Stimulated activated CD8-positive, alpha-beta memory T cell treated with anti-CD3 and anti-CD28 coated beads, Interleukin-15, amount 100 ng/mL, for 4 hours (primary cell): ENCODE measurements at places on chromosomes 16 and 17.

- no peak for DNase-seq
Measured at GRCh38 chr16:82236875-82237274, 66.9 kb upstream of the MPHOSPH6 start.

DNA sequence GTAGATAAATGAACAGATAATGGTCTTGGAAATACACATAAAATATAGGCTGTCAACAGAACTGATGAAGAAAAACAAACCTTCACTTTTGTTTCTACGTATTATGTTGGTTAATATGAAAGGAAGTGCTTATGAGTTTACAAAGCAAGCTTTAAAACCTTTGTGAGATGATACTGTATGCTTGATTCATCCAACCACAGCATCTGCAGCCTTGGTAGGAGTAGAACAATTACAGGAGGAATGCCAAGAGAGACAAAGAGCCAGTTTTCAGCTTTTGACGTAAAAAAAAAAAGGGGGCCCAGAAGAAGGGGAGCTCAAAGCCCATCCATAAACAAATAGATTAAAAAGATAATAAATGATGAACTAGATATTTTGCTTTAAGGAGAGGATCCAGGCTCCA is 13.3 kb downstream of the FAM20A start:
- no peak for DNase-seq

- DNase-seq: no peak
Measured at GRCh38 chr17:44277976-44278375, 10.0 kb upstream of the SLC4A1 start.

DNA sequence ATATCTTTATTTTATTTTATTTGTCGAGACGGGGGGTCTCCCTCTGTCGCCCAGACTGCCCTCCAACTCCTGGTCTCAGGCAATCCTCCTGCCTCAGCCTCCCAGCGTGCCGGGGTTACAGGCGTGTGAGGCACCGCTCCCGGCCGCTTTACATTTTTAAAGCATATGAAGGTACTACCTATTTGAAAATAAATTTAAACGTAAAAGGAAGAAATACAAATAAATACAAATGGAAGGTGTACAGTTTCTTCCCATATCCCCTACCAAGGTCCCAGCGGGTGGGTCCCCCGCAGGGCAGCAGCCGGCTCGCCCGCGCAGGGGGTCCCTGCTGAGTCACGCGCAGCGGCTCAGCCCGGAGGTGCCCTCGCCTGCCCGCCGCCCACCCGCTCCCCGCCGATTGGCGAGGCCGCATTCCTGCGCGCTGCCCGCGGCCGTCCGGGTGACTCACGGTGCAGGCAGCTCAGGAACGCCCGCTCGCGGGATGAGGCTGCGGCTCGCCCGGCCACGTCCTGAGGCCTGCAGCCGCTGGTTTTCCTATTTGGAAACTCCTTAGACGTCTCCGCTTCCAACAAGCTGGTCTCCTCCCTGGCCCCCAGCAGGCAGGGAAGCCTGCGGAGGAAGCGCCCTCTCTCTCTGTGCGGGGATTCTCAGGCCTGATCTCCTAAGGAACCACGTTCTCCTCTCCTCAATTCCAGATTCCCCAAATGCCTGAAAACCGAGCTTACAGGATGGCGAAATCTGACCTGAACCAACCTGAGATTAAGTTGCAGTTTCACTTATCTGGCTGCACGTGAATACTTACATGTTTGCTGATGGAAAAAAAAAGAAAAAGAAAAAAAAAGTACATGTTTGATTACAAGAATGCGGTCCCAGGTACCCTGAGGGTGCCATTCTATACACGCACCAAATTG is 54.8 kb upstream of the MAP3K14 start:
- DNase-seq: peak; percentile 17

DNA sequence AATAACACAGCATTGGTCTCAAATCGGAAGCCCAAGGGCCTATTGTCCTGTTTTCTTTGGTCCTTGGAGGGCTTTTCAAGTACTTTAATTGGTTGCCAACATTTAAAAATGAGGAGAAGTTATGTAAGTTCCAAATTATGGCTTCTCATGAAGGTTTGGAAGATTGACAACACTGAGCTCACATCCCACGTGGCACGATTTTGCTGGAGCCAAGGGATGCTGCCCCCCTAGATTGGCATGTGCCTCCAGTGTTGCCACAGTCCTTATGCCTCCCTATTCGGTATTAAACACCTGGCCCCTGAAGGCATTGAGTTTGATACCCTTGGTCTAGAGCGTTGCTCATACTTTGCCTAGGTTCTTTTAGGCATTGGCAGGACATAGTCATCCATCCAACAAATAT is 108.0 kb downstream of the ZNF18 start:
- DNase-seq: no peak

GRCh38 chr16:964356-965035 is 6.3 kb downstream of the LMF1 start:
- no peak for DNase-seq

- DNase-seq: no peak
Measured at GRCh38 chr17:37118366-37119137, 169.8 kb downstream of the AATF start.

- no peak for DNase-seq
Measured at GRCh38 chr17:65712383-65713267, 151.2 kb upstream of the AXIN2 start.

- no peak for DNase-seq
Measured at GRCh38 chr16:5077304-5077703, 5.7 kb downstream of the ALG1 start.

GRCh38 chr16:71384073-71384724 is 25.7 kb downstream of the CALB2 start:
- DNase-seq: no peak

DNA sequence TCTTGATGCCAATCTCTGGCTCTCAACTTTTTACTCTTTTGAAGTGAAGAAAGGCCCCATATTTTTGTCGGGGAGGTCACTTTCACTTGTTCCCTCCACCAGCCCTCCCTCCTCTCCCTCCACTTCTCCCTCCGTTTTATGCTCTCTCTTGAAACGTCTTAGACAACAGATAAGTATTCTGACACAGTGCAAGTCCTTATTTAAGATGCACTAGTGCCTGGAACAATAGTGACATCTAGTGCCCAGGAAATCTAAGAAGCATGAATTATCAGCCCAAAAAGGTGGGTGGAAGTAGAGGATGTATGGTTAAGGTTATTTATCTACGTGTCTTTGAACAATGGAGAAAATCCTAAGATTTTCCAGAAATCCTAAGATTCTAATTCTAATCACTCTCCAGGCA is 17.9 kb downstream of the PSME3IP1 start:
- no peak for DNase-seq

DNA sequence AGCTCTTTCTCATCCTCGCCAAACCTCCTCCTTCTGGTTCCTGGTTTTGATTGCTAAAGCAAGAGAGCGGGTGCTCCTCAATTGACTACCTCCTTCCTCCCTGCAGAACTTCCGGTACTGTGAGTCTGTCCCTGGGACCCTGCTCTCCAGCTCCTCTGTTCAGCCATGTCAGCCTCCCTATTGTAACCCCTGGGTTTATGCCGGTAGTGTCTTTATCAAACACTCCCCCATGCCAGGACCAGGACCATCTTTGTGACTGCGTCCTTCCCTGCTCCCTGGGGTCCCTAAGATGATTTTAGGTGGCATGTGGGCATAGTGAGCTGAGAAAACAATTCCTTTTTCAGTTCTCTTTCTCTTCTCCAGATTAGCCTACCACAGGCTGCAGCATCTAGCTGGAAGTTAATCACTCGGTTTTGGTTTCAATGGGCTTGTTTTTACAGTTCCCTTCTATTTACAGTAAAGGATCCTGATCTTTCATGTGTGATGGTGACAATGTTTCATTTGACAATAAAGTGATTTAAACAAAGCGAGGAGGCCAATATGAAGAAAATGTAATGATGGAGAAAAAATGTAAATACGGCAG is 27.7 kb upstream of the IL21R start:
- DNase-seq: no peak

- DNase-seq: no peak
Measured at GRCh38 chr17:56173958-56174835, 20.9 kb downstream of the ANKFN1 start.

- no peak for DNase-seq
Measured at GRCh38 chr16:85648805-85649204, 35.7 kb downstream of the GSE1 start.

GRCh38 chr17:49549691-49550678 is 25.7 kb upstream of the NXPH3 start:
- no peak for DNase-seq

DNA sequence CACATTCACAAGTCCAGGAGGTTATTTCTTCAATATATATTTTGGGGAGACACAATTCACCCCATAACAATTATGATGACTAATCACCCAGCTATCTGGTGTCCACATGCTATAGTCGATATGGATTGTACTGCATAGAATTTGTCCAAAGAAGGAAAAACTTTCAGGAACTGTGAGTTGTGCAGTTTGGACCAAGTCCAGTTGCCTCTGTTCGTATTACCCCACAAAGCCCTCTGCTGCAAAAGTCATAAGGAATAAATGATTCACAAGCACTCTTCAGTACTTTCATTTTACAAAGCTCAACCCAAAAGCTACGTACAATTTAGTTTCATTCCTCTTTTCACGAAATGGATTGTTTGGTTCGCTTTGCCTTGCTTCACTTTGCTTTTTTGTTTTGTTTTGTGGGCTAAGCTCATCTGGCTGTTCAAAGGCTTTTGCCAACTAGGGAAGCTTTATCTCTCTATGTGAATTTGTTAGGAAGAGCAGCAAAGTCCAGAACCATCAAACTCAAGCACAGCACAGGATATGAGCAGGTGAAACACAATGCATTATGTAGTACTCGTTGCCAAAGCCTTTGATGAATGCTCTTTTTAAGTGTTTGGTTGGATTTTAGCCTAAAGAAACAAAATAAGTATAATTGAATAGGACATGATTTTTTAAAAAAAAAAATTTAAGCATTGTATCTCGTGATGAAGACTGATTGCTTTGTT is 98.6 kb downstream of the ZNF18 start:
- no peak for DNase-seq

- no peak for DNase-seq
Measured at GRCh38 chr16:86630471-86630870, 52.1 kb downstream of the FOXL1 start.

- no peak for DNase-seq
Measured at GRCh38 chr16:72908362-72909167, 139.4 kb downstream of the ZFHX3 start.

- no peak for DNase-seq
Measured at GRCh38 chr17:44318077-44318892, 6.3 kb downstream of the SLC25A39 start.
